ENCODE measurements at places on chromosomes 3 and 15.

DNA sequence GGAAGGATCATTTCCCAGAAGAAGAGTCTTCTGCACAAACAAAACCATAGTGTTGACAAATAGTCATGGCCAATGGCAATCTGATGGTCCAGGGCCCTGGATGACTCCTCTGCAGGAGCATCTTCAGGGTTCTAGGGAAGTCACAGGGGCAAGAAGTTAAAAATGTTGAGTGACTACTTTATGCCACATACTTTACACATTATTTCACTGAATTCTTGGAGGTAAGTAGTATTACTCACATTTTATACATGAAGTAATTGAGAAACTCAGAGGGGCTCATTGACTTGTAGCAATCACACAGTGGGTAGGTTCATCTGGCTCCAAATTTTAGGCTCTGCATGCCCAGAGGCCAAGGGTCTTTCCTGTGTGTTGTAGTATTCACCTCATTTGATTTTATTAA lies 430.2 kb upstream of the MCTP2 start:
- DNase-seq = no peak

DNA sequence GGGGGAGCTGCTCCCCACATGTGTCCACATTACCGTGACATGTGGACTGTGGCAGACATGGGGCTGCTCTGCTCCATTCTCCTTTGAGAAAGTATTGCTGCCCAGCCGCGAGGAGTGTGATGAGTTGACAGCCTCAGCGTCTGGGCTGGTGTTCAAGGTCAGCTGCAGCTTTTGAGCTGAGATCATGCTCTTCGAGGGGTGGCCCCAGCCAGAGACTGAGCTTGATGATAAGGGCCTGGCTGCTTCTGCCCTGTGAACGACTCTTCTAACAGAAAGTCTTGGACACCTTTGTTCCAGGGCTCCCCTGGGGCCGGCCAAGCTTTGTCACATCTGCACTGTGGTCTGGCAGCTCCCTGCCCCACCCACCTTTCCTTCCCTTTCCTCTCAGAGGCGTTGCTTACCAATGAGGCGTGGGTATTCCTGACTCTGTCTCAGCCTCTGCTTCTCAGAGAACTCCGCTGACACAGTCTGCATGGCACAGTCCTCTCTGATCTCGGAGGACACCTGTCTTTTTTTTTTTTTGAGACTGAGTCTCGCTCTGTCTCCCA lies 86.6 kb downstream of the CHRD start:
- DNase-seq = no peak

GRCh38 chr15:74124759-74125158 lies 5.6 kb upstream of the ISLR2 start:
- no peak for DNase-seq

DNA sequence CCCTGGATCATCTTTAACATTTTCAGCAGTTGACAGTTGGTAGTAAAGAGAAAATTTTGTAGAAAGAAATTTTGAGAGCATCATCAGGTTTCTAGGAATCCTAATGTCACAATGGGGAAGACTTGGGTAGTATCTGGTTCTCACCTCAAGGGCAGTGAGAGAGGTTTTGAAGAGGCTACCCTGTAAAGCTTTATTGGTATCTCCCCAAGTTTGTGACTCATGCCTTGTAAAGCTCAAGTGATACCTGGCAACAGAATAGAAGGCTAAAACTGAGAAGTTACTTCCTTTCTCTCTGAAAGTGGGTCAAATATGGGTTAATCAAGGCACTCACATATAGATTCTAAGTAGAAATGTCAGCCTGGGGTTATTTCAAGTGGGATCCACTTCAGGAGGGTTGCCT lies 196.4 kb downstream of the SUCNR1 start:
- no peak for DNase-seq

DNA sequence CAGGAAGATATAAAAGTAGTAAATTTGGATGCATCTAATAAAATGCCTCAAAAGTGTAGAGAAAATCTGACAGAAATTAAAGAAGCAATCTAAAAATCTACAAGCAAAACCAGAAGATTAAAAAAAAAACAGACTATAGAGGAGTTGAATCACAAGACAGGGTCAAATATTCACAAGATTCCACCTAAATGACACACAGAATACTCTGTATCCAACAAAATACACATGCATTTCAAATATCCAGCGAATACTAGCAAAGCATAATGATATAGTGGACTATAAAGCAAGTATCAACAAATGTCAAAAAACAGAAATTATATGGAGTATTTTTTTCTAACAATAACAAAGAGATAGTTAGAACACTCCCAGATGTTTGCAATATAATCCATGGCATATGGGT lies 20.5 kb upstream of the ACTC1 start:
- DNase-seq = no peak

GRCh38 chr3:16587047-16587680 lies 18.1 kb downstream of the DAZL start:
- DNase-seq = no peak

- DNase-seq = no peak
Observed at GRCh38 chr15:54046093-54046492, 67.9 kb downstream of the UNC13C start.

GRCh38 chr3:158659454-158660237 lies 12.8 kb downstream of the LXN start:
- no peak for DNase-seq

DNA sequence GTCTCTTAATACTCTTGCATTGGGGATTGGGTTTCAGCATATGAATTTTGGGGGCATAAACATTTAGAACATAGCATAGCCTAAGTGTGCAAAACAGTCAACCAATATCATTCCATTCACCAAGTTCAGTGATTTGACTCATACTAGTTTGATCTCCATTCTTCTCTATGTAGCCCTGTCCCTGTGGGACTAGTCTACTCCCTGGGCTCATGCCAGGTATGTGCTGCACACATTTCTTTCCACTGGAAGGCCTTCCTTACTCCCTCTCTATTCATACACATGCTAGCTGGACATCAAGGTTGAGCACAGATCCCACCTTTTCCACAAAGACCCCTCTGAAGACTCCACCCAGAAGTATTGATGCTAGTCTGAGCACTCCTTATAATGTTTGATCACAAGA lies 5.1 kb downstream of the ZDHHC23 start:
- no peak for DNase-seq

DNA sequence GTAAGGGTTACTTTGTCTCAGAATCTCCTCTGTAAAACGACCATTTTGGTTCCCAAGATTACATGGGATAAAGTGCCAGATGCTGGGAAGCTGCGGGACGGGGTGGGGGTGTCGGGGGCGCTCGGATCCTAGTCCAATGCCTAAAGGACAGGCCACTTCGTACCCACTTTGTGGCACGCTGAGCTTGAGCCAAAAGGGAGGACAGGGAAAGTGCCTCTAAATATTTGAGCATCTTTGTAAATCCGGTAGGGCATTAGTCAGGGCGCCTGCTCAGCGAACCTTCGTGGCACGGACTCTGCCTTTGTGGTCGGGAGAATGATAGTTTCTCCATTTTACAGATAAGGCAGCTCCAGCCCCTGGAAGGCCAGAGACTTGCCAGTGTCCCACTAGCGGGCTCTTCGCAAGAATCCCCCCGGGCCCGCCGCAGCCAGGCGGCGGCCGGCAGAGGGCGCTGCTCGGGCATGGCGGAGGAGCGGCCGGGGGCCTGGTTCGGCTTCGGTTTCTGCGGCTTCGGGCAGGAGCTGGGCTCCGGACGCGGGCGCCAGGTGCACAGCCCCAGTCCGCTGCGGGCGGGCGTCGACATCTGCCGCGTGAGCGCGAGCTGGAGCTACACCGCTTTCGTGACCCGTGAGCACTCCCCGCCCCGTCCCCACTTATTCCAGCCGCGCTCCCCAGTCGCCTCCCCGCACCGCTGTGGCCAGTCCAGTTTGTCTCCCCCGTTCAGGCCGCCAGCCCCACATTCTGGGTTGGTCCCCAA lies 1.8 kb downstream of the RCCD1 start:
- DNase-seq = peak; percentile 74

DNA sequence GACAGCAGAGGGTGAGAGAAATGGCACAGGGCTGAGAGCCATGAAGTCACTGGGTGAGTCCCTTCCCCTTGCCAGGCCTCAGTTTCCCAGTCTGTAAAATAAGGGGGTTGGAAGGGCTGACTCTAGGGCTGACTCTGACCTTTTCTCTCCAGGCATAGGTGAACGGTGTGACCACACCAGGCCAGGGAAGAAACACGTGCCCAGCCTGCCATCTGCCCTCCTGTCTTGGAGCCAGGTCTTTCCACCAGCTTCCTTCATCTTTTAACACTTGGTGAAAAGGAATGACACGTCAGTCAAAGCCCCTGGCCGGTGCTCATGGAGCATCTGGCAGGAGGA lies 74.4 kb downstream of the CPN2 start:
- no peak for DNase-seq

- DNase-seq = no peak
Observed at GRCh38 chr15:28989239-28989830, 103.6 kb downstream of the APBA2 start.

DNA sequence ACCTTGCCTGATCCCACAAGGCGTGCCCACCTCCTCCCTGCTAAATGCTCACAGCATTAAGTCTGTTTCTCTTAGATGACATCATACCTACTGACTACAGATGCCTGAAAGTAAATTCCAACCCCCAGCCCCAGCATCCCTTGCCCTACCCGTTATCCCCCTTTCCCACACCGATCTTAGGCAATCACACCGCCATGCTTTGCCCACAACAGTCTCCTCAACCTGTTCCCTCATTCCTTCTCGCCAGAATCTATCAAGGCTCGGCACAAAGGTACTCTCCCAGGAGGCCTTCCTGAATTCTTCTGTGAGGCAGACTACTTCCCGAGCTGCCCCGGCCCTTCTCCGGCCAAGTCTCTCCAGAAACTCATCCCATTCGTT lies 789 bp upstream of the SEC61A1 start:
- no peak for DNase-seq

DNA sequence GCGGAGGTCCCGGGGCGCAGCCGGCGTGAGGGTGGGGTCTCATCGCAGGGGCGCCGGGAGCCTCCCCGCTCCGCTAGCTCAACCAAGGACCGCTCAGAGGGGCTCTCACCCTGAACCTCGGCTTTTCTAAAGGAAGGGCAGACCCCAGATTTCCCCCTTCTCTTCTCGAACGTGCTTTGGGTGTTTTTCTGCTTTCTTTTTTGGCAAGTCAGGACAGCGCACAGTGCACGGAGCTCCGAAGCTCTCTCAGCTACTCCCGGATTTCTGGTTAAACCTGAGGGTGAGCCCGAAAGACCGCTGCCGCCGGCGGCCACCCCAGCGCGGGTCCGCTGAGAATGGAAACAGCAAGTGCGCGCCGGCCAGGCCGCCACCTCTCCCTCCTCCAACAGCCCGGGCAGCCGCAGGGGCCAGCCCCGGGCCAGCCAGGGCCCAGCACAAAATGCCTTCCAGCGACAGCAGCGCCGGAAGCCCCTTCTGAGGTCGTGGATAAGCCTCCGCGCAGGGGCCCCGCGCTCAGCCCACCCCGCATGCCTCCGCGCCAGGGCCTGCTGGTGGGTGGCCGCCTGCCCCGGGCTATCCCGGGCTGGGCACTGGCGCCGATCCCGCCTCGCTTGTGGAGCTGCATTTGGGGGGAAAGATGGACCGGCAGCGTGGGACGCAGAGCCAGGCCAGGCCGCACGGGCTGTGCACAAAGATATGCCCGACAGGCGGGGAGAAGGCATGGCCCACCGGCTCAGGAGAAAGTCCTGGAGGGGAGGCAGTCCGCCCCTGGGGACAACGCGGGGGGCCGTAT lies 8.2 kb upstream of the OCA2 start:
- DNase-seq = no peak

- no peak for DNase-seq
Observed at GRCh38 chr3:33159981-33160380, 46.2 kb downstream of the CRTAP start.

- no peak for DNase-seq
Observed at GRCh38 chr3:78086150-78086549, 1046.3 kb downstream of the ROBO2 start.

DNA sequence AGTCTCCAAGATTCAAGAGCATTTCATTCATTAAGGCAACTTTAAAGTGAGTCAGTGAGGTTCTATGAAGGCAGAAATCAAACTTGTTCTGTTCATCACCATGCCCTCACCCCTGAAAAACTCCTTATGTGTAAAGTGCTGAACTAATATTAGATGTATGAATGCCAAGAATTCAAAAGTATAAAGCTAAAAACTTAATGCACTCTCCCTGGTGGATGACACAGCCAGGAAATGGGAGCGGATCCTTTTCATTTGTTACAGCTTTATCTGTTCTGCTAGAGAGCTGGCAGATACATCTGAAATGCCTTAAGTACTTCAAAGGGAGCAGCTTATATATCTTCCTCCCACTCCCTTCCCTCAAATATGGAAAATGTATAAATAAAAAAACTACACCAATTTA lies 8.2 kb downstream of the TXNRD3 start:
- no peak for DNase-seq

DNA sequence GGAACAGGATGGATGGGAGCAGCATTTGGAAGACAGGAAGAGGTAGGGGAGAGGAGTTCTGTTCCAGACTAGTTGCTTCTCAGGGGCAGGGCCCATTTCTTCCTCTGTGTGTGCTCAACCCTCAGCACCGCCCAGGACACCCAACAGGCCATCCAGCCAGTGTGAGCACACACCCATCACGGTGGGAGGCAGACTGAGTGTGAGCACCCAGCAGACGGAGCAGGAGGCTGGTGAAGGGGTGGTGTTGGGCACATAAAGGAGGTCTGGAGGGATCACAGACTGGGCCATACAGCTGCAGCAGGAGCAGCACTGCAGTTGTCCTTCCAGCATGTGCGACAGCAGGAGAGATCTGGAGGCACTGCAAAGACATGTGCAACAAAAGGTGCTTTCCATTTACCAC lies 88.4 kb upstream of the PLXNA1 start:
- DNase-seq = no peak

DNA sequence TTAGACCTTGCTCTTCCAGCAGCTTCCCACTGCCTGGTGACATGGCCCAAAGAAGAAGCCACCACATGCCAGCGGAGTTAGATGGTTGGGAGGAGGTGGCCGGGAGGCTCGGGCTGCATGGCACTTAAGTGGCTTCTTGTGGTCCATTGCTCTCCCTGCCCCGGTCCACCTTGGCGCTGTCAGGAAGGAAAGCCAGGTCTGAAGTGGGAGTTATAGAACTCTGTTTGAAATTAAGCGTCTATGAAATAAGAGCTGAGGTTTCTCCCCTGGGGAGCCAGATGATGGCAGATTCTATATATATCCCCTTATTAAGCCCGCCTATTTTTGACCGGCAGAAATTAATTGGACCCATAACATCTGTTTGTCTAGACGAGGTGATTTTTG lies 61.2 kb downstream of the ITGA11 start:
- no peak for DNase-seq

All from GM18507 (cell line).